ENCODE measurements at places on chromosomes 1 and 21.

GRCh38 chr1:24294716-24295371 is 24.3 kb upstream of the GRHL3 start:
- peak; percentile 14 for DNase-seq

DNA sequence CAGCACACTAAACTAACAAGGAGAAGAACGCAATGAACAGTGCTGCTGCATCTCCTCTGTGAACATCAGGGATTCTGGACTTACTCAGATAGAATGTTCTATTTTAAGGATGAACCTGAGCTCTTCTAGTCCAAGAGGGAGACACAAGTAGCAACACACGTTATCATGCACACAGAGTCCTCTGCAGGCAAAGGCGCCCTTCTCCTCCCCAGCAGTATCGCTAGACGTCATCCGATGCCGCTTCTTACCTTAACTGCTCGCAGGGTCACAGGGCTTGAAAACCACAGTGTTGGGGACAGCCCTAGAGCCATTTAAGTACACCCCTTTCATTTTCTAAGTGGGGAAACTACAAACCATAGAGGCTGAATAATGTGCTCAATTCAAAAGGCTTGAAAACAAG is 74.5 kb downstream of the HIVEP3 start:
- DNase-seq = no peak

DNA sequence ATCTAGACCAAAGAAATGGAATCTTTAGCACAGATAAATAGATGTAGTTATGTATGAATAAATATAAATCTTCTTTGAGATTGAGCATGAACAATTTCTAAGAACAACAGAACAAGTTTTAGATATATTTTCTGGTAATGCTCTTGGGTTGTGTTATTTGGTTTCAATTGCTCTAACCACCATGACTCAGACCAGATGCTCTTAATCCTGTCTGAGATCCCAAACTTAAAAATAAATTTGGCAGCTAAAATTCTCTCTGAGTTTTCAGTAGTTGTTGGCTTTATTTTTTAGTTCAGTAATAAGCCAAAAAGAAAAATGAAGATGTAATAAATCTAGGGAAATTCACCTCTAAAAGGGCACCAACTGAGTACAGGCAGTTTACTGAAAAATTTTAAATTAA is 1693.4 kb downstream of the NCAM2 start:
- DNase-seq = no peak

- no peak for DNase-seq
These were observed 6.8 kb upstream of the C1orf210 start for GRCh38 chr1:43292216-43292615.

DNA sequence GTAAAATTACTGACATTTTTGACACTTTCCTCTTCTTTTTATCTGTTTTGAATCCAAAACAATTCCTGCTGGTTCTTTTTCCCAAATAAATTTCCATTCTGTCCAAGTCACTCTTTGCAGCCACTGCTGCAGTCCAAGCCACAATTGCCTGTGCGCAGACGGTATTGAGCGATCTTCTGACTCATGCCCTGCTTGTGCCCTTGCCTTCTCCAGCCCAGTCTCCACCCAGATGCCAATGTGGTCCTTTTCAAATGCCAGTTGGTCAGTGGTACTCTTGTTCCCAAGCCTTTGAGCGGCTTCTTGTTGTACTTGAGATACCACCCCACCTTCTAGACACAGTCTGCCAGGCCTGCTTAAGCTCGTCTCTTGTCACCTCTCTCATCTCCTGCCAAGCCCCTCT is 78.9 kb downstream of the CAMTA1 start:
- DNase-seq = no peak

DNA sequence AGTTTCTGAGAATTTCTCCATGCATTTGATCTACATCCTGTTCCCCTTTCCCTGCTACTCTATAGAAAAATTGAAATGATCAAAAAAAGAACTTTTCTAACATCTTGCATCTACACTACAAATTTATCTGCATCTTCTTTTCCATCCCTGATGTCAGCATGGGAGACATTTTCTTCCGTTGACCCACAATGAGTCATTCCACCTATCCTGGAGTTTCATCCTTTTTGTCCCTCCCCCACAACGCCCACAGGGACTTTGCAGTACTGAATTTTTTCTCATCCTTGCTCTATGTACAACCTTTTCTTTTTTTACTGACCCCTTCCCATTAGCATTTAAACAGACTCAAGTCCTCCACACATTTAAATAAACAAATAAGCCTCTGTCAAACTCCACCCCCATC is 112.2 kb upstream of the MROH9 start:
- no peak for DNase-seq

- no peak for DNase-seq
These were observed 219.7 kb upstream of the VAMP3 start for GRCh38 chr1:7551442-7551841.

GRCh38 chr1:207892764-207893163 is 18.2 kb downstream of the CD34 start:
- DNase-seq = no peak

DNA sequence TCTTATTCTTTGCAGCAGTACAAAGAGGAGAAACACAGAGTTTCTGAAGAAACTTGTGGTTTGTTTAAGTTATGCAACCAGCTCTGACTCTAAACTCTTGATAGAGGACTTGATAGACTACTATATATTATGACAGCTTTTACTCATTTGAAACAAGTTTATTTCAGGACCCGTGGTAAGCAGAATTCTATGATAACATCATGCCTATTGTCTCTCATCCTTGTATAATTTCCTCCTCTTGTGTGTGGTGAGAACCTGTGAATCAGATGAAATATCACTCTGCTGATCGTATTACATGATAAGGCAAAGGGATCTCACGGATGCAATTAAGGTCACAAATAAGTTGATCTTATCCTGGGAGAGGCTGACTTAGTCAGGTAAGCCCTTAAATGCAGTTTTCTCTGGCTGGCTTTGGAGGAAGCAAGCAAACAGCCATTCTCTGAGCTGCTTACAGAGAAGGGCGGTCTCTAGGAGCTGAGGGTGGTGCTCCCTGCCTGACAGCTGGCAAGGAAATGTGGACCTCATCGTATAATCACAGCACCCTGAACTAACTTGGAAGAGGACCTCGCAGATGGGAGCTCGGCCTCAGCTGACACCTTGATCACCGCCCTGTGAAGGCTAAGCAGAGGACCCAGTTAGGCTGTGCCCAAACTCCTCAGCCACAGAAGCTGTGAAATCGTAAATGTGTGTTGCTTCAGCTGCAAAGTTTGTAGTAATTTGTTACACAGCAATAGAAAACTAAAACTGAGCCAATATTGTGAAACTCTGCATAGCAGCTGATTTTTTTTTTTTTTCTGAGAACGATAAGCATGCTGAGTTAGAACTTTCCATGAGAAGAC is 151.1 kb upstream of the DPT start:
- DNase-seq = no peak

DNA sequence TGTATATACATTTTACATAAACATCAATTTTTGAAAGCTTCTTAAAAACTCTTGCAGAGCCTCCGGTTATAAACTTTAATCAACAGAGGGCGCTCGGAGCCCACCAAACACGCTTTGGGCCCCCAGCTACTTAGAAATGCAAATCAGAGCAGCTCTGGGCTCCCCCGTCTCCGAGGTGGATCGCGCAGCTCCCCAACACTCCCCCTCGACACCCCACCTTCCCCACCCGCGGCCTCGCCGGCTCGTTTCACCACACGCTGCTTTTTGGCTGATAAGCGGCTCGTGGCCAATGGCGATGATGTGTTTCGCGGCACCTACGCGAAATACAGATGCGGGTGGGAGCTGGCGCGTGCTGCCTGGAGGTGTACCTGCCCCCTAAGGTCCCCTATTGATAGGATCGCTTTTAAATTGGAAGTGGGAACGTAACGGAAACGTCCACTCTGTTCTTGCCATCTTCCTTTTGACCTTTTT is 1.7 kb upstream of the KIF26B start:
- peak; percentile 82 for DNase-seq

DNA sequence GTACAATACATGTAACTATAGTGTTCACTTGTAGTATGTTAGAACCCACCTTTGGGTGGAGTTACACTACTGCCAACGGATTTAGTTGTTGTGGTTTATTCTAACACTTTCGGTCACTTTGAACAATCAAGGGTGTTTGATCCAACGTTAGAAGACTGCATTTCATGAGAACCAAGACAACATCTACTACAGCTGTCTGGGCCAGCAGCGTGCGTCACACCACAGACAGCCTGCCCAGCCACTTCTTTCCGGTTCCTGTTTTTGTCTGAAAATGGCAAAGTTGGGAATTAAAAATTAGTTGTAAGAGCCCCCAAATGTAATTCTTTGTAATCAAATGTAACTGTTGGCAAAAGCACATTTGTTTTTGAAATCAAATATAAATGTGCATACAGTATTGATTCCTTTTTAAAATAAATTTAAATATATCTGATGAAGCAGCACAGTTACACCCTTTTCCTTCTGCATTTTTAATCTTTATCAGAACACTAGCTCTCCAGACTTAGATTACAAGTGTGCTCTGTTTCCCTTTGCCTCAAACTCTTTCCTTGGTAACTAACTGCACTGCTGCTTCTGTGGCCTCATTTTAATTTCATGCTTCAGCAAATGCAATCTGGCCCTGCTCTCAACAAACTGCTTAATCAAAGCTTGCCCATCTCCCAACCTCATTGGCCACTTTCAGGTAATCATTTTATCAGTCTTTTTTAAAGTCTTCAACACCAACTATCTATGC is 86.6 kb upstream of the DPH5 start:
- DNase-seq = peak; percentile 51

DNA sequence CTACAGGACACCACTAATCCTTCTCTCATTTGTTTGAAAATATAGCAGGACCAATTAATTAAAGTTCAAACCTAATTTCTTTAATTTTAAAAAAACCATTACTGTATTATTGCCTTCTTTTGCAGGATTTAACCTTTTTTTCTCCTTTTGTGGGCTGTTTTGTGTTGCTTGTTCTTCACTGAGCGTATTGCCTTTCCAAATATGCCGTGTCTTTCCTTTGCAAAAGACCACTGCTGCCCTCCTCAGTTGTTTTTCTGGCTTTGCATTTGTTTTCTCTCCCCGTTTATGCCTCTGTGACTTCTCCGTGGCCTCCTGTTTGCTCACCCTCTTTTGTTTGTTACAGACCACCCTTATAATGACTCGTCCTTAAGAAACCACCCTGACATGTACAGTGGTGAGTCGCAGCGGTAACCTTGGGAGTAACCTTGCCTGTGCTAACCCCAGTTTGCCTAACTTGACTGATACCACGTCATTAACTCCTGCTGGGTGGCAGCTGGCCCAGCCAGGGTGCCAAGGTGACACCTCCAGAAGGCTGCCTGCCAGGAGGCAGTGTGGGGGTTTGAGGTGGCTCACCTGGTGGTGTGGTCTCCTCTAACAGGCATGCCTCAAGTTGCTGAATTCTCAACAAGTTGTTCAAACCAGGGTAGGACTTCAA is 81.1 kb upstream of the CNTN2 start:
- DNase-seq = no peak

- peak; percentile 45 for DNase-seq
These were observed 53.1 kb downstream of the APP start for GRCh38 chr21:26117324-26117971.

- no peak for DNase-seq
These were observed 943 bp upstream of the KIAA0040 start for GRCh38 chr1:175193527-175193910.

DNA sequence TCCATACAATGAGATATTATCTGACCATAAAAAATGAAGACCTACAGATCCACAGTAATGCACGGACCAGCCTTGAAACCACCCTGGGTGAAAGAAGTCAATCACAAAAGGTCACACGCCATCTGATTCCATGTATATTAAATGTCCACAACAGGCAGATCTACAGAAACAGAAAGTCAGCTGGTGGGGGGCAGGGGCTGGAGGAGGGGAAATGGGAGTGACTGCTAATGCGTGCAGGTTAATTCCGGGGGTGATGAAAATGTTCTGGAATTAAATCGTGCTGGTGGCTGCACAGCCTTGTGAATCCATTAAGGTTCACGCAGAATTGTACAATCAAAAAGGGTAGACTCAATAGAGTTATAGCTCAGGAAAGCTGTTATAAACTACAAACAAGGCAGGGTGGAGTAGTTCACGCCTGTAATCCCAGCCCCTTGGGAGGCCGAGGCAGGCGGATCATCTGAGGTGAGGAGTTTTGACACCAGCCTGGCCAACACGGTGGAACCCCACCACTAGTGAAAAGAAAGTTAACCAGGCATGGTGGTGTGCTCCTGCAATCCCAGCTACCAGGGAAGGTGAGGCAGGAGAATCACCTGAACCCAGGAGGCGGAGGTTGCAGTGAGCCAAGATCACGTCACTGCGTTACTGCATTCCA is 32.3 kb downstream of the ACOT7 start:
- DNase-seq = no peak

DNA sequence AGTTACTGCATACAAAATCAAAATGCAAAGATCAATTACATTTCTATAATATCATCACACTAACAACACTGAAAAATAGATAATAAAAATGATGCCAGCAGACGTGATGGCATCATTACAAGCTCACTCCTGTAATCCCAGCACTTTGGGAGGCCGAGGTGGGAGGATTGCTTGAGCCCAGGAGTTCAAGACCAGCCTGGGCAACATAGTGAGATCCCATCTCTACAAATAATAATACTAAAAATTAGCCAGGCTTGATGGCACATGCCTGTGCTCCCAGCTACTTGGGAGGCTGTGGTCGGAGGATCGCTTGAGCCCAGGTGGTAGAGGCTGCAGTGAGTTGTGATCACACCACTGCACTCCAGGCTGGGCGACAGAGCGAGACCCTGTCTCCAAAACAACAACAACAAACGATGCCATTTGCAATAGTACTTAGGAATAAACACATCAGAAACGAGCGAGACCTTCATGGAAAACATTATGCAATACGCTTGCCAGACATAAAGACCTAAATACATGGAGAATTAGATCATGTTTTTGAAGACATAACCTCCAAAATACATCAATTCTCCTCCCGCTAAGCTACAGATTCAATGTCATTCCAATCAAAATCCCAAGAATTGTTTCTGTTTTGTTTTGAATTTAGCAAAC is 86.6 kb upstream of the ERRFI1 start:
- no peak for DNase-seq

DNA sequence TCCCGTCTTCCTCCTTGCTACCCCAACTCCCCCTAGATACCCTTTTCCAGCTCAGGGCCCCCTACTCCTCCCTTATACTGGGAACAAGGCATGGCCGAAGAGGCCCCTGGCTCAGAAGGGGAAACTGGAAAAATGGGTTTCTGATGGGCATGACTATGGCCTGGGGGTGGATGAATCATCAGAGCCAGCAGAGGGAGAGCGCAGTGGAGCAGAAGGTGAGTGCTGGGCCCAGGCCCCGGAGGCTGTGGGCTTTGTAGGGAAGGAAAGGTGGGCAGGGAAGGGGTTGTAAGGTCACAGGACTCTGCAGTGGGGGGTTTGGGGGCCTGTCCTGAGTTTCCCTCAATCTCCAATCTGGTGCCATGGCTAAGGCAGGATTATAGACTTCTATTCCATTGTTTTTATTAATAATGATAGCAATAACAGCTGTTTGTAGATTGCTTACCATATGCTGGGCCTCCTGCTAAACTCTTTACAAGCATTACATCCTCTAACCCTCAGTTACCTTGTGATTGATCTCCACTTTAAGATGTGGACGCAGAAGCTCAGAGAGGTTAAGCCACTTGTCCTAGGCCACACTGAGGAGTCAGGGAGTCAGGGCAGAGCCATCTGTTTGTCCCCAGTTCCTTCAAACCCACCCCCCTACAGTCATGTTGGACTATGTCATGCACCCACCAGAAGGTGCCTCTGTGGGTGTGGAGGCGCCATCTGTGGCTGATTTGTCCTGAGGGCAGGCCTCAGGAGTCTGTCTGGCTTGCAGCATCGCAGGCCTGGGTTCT is 36.2 kb upstream of the ZNF362 start:
- DNase-seq = peak; percentile 32
